ENCODE measurements at places on chromosomes 16 and 17.
A peak's percentile ranks its signal among the peaks of the same experiment; 100 is the strongest.

GRCh38 chr17:17822189-17822588, 14.6 kb downstream of the SREBF1 start:
- no peak for DNase-seq

DNA sequence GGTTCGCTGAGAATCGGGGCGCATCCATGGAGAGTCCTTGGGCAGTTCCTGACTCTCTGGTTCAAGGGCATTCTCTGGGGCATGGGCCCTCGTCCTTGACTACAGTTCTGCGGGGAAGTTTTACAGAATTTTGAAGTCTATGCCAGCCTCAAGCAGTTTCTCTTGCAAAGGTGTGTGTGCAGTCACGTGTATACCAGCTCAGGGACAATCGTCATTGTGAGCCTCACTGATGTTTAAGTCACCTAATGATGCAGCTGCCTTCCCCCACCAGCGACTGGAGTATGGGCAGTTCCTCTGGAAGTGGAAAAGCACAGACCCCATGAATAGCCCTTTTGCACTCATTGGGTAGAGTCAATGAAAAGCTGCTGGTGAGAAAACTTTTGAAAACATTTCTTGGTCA, 1.3 kb downstream of the PLCG2 start:
- DNase-seq = no peak

GRCh38 chr16:78399384-78399783, 299.9 kb downstream of the WWOX start:
- no peak for DNase-seq

GRCh38 chr16:75485230-75486013, 9.8 kb downstream of the CHST6 start:
- DNase-seq = no peak

- no peak for DNase-seq
These were observed 41.0 kb upstream of the SREBF1 start for GRCh38 chr17:17877529-17878358.

DNA sequence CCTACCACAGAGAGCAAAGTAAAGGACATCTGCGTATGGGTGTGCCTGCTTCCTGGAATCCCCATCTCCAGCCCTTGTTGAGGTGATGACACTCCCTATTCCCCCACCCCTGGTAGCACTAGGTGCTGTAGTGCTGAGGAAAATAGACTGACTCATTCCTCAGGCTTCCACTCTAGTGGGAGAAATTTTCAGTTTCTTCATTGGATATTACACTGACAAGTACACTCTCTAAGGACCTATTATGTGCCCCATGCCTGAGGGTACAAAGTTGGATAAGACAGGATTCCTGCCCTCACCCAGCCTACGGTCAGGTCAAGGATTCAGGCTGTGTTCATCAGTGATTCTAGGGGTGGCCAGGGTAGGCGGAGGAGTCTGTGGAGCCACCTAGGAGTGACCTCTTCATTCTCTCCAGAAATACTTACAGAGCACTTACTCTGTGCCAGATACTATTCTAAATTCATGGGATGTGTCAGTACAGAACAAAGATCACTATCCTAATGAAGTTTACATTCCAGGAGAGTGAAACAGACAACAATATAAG, 4.5 kb upstream of the ZC3H7A start:
- DNase-seq = no peak

GRCh38 chr16:8894736-8895334, 12.7 kb downstream of the LITAFD start:
- no peak for DNase-seq

GRCh38 chr16:72125635-72126428, 32.2 kb downstream of the DHX38 start:
- no peak for DNase-seq

- no peak for DNase-seq
These were observed 635.9 kb downstream of the WWOX start for GRCh38 chr16:78735337-78735736.

DNA sequence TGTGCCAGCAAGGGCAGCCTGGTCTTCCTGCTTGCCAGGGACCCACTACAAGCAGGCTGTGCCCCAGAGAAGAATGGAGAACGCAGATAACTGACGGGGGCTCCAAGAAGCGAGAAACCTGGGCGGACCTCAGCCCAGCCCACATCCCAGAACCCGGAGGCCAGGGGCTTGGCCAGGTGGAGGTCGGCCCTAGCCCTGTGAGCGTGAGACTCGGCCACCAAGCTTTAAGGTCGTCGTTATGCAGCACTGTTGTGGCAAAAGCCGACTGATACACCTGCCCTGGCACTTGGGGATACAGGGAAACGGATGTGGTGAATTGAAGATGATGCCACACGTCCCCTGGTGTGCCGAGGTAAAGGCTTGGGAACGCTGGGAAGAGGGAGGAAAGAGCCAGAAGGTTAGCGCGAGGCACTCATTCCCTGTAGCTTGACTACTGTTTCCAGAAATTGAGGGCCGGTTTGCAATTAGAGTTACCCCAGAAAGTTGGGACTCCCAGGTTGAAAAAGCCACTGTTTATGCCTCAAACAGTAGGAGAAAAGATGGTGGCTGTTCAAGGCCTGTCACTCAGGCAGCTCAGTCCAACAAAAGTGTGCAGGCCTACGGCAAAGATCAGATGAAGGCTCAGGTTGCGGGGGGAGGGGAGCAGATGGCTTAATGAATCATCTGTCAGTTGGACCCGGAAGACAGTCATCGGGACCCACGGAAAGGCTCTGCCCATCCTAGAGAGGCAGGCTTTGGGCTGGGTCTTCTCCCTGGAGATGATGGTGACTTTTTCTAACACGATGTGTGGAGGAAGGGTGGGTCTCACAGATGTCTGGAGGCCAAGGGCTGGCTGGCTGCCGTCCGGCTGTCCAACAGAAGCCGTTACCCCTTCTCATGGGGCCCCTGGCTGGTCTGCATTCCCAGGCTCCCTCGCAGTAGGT, 45.6 kb upstream of the BAHCC1 start:
- DNase-seq = no peak

- DNase-seq = no peak
These were observed 521 bp upstream of the G6PC3 start for GRCh38 chr17:44069974-44070454.

- no peak for DNase-seq
These were observed 9.8 kb downstream of the CDC6 start for GRCh38 chr17:40297511-40297910.

GRCh38 chr17:78727476-78728229, 54.4 kb downstream of the CYTH1 start:
- no peak for DNase-seq

GRCh38 chr17:78019367-78019975, 61.0 kb downstream of the TNRC6C start:
- DNase-seq = no peak

DNA sequence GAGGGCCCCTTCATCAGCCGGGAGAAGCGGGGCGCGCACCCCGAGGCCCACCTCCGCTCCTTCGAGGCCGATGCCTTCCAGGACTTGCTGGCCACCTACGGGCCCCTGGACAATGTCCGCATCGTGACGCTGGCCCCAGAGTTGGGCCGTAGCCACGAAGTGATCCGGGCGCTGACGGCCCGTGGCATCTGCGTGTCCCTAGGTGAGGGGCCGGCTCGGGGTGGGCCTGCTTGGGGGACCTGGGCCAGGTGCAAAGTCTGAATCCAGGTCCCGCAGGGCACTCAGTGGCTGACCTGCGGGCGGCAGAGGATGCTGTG, 3.5 kb downstream of the CEMP1 start:
- no peak for DNase-seq

DNA sequence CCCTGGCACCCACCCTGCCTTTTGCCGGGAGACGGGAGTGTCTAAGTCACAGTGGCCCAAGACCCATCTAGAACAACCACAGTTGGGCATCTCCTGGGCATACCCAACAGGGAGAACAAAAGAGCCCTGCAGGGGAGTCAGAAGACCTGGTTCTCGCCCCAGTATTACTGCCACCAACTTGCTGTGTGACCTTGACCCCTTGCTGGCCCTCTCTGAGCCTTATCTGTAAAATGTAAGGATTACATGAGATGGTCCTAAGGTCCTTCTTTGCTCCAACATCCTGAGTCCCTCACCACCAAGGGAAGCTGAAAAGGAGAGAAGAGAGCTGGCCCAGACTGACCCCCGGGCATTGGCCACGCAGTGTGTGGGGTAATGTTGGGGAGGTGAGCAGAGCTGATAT, 119.0 kb downstream of the CCT6B start:
- DNase-seq = no peak

GRCh38 chr17:34626121-34626681, 46.8 kb downstream of the TMEM132E start:
- no peak for DNase-seq

GRCh38 chr16:21157632-21158031, 842 bp upstream of the LDAF1 start:
- DNase-seq = no peak

DNA sequence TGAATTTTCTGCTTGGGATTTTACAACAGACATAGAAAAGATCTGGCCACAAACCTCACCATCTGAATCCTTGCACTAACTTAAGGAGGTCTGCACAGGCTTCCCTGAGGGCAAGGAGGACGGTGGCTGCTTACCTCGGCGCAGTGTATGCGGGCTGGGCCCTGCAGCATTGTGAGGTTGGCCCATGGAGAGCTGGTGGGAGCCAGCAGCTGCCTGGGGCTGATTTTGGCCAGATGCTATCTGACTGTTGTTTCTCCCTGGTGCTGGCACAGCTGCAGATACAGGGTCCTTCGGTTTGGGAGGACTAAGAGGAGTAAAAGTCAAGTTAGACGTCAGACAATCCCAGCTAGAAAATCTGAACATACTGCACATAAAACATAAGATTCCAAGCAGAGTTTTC, 79.8 kb downstream of the ARHGAP17 start:
- DNase-seq = no peak

DNA sequence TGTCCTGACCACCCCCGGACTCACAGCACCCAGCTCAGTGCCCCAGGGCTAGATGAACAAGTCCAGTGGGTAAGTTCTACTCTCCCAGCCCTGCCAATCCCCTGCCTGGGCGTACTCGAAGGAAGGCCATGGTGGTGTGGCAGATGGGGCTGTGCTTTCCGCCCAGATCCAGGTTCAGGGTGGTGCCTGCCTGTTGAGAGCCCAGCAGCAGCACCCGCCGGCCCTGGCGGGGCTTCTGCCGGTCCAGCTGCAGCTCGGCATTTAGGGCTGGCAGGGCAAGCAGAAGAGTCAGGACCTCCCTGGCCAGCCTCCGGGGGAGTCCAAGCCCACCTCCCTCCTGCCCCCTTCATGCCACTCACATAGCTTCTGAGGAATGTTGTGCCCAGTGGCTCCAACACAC, 9.6 kb downstream of the ITGA2B start:
- no peak for DNase-seq

DNA sequence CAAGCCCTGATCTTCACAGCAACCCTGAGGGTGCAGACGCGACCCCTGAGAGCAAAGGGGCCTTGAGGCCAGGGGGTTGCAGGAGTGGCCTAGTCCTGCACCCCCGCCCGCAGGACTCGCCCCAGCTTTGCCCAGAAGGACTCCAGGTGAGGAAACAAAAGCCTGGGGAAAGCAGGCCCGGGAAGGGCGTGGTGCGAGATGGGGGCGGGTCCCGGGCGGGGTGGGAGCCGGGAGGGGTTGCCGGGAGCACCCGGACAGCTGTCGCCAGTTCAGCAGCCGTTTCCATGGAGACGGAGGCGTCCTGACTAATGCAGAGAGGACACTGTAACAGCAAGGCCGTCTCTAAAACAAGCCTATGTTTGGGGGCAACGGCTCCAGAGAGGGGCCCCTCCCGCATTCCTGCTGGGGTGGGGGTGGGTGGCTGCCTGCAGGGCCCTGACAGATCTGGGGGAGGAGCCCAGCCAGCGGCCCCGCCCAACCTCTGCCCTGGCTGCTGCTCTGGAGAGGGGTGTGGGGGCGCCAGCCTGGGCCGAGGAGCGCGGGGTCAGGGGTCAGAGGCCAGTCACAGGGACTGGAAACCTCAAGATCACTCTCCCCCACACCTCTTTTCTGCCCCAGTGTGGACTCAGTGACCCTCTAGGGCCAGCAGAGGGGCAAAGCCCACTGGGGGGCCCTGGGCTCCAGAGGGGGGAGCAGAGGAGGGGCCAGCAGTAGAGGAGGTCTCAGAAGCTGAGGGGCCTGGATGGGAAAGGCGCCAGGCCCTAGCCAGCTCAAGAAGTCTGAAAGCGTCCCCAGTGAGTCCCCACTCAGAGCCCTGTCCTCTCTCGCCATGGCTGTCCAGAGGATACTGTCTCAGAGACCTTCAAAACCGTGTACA, 3.1 kb upstream of the TPPP3 start:
- DNase-seq = no peak

GRCh38 chr16:1817716-1818115, 8.9 kb downstream of the HAGH start:
- DNase-seq = no peak

DNA sequence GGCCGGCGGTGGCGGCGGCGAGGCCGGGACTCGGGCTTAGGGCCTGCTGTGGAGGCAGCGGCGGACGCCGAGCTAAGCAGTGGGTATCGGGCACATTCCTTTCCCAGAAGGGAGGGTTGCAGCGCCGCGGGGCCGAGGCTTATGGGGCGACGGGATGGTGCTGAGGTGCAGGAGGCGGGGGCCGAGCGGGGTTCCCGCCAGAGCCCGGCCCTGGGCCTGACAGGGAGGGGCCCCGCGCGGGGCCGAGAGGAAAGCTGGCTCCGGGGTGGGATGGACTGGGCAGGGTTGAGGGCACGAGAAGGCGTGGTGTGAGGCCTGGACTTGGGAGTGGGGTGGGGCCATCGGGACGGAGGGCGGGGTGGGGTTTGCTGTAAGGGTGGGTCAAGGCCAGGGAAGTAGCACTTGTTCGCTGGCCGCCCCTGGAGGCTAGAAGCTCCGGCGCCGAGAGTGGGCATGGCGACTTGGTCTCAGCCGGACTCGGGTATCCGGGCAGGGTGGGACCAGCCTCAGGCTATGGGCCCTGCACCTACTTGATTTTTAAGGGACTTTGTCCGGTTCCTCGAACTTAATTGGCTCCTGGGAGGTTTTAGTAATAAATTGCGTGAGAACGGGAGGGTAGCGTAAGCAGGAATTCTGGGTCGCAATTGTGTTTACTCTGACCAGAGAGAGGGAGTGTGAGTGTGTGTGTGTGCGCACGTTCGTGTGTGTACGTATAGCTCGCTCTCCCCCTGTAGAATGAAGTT, 396 bp downstream of the NFE2L1 start:
- DNase-seq = no peak

GRCh38 chr16:69166221-69166833, 20.6 kb upstream of the SNTB2 start:
- peak; percentile 41 for DNase-seq

DNA sequence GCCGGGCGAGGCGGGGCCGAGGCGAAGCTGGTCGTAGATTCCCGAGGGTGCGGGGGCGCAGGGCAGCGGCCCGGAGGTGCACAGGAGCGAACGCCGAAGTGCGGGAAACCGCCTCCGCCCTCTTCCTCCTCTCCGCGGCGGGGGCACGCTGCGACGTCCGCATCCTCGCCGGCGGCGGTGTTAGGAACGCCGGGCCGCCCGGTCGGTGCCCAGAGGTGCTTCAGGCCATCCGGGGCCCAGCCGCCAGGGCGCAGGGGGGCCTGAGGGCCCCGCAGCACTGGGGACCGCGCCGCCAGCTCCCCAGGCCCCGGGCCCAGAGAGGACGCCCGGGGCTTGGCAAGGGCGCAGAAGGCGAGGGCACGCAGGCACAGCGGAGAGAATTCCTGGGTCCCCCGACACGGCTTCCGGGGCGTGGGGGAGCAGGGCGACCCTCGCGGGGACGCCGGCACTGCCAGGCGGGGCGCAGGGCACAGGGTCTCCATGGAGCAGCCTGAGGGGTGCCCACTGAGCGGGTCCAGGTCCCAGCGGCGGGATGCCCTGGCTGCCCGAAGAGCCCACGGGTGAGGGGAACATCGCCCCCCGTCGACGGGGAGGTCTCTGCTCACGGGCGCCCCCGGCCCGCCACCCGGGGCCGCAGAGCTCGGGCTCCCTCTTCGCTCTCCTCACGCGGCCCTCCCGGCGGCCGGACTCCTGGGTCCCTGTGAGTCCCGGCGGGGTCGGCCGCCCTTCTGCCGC, 576 bp downstream of the EPOP start:
- DNase-seq = no peak

Data from stimulated activated CD8-positive, alpha-beta memory T cell treated with anti-CD3 and anti-CD28 coated beads, Interleukin-7, amount 100 ng/mL, for 24 hours (primary cell).